ENCODE measurements at places on chromosomes 7 and 10. TPM values are rescaled to one million over a fixed set of nuclear protein-coding genes. Genes with fewer than 3 reads are reported as not detected.

GRCh38 chr7:17598846-17599245 lies 300.4 kb downstream of the AHR start:
- H3K27me3 ChIP-seq = no peaks in the 10 kb centered on the region
- no peak for DNase-seq

GRCh38 chr7:47738563-47739166 lies 156.8 kb upstream of the TNS3 start:
- no peaks in the 10 kb centered on the region for H3K36me3 ChIP-seq
- H3K27me3 ChIP-seq = no peaks in the 10 kb centered on the region
- H3K4me3 ChIP-seq = no peak overlapping the region
- H3K4me1 ChIP-seq = no peaks in the 10 kb centered on the region

- H3K27me3 ChIP-seq = no peaks in the 10 kb centered on the region
- H3K4me1 ChIP-seq = no peaks in the 10 kb centered on the region
- DNase-seq = no peak
- H3K36me3 ChIP-seq = no peaks in the 10 kb centered on the region
- H3K27ac ChIP-seq = no peak overlapping the region
Observed at GRCh38 chr10:22977751-22978150, 49.9 kb downstream of the ARMC3 start.

- peak overlapping the region; percentile 73 for H3K27ac ChIP-seq
- H3K4me3 ChIP-seq = no peak overlapping the region
- peaks cover 58% of the 10 kb centered on the region for H3K4me1 ChIP-seq
- peak; percentile 72 for DNase-seq
- no peaks in the 10 kb centered on the region for H3K27me3 ChIP-seq
- H3K36me3 ChIP-seq = no peaks in the 10 kb centered on the region
Observed at GRCh38 chr10:119370972-119371703, 163.8 kb downstream of the GRK5 start.

DNA sequence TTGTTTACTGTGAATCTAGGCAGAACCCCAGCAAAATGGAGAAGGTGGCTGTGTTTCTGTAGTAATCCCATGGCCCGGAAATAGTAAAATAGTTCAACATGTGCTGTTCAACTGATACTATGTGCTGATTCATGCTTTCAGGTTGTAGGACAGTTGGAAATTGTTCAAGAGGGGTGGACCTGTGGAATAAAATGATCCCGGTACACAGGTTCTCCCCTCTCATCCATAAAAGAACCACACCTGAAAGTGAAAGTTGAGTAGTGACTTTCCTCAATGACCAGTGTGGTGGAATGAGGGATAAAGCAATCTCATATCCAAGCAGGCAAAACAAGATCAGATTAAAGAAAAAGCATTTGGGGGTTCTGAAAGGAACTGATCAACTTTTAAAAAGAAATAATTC lies 177.1 kb downstream of the POU6F2 start:
- no peaks in the 10 kb centered on the region for H3K36me3 ChIP-seq
- H3K27ac ChIP-seq = no peak overlapping the region
- no peak overlapping the region for H3K4me3 ChIP-seq
- no peaks in the 10 kb centered on the region for H3K4me1 ChIP-seq

DNA sequence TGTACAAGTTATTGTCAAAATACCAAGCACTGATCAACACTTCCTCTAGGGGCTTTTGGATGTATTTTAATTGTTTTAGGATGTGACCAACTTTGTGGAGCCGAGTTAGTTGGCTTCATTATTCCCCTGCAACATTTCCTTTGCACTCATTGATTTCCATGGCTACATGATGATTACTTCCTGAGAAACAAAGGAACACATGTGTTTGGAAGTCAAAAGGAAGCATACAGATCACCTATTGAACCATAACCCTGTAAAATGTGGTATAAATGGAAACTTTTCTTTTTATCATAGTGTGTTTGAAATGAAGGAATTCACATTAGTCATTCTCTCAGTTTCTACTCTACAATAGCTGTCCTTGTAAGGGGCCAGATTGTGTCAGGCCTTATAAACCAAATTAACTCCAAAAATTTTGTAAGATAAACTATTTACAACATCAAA lies 32.2 kb upstream of the EXOC6 start:
- no peaks in the 10 kb centered on the region for H3K4me1 ChIP-seq
- no peaks in the 10 kb centered on the region for H3K36me3 ChIP-seq
- H3K27ac ChIP-seq = no peak overlapping the region

DNA sequence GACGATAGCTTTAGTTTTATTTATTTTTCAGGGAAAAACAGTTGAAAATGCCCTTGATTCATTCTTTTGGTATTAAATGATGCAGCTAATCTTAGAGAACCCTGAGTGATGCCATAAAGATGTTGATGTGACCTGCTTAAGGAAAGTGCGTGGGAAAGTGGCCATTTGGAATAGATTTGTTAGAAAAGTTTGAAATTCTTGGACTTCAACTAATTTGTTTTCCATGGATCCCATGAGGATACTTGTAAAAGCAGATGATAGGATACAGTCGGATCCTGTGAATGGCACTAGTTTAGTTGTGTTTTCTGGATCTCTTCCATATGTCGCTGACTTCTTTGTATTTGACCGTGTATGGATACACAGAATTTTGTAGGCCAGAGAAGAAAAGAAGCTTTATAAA lies 69.0 kb downstream of the SEPTIN7 start:
- H3K4me1 ChIP-seq = no peaks in the 10 kb centered on the region
- no peak overlapping the region for H3K4me3 ChIP-seq
- H3K27ac ChIP-seq = peak overlapping the region; percentile 42
- H3K27me3 ChIP-seq = no peaks in the 10 kb centered on the region
- DNase-seq = no peak

GRCh38 chr7:25455683-25456251 lies 227.5 kb upstream of the NPVF start:
- H3K27me3 ChIP-seq = no peaks in the 10 kb centered on the region
- no peaks in the 10 kb centered on the region for H3K36me3 ChIP-seq
- peaks cover 8% of the 10 kb centered on the region for H3K4me1 ChIP-seq
- DNase-seq = no peak

DNA sequence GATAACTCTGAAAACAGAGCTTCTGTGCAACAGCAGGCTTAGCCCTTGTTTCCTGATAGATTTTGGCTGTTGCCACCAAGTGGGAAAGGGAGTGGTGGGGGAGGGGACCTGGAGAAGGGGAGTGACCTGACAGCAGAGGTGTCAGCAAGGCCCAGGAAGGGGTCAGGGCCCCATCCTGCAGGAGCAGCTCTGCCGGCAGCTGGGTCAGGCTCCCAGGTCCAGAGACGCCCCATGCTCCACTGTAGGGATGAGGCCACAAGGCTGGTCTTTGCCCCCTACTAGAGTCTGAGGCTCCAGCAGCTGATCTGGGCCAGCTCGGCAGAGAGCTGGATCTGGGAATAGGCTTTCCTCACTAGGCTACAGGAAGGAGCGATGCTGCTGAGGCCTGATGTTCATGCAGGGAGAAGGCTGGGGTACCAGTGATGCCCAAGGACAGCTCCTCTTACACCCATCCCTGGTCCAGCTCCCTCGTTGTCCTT lies 44.0 kb upstream of the ZMIZ1 start:
- no peaks in the 10 kb centered on the region for H3K4me1 ChIP-seq
- H3K36me3 ChIP-seq = no peaks in the 10 kb centered on the region
- no peaks in the 10 kb centered on the region for H3K27me3 ChIP-seq
- no peak overlapping the region for H3K4me3 ChIP-seq
- no peak overlapping the region for H3K27ac ChIP-seq
- no peak for DNase-seq

- H3K27ac ChIP-seq = no peak overlapping the region
- H3K27me3 ChIP-seq = no peaks in the 10 kb centered on the region
- H3K36me3 ChIP-seq = no peaks in the 10 kb centered on the region
- no peak for DNase-seq
Observed at GRCh38 chr7:42878303-42878702, 33.6 kb downstream of the C7orf25 start.

- no peak for DNase-seq
- no peaks in the 10 kb centered on the region for H3K4me1 ChIP-seq
- H3K36me3 ChIP-seq = no peaks in the 10 kb centered on the region
- H3K4me3 ChIP-seq = no peak overlapping the region
- H3K27me3 ChIP-seq = no peaks in the 10 kb centered on the region
Observed at GRCh38 chr7:10767771-10768170, 205.9 kb upstream of the PHF14 start.

DNA sequence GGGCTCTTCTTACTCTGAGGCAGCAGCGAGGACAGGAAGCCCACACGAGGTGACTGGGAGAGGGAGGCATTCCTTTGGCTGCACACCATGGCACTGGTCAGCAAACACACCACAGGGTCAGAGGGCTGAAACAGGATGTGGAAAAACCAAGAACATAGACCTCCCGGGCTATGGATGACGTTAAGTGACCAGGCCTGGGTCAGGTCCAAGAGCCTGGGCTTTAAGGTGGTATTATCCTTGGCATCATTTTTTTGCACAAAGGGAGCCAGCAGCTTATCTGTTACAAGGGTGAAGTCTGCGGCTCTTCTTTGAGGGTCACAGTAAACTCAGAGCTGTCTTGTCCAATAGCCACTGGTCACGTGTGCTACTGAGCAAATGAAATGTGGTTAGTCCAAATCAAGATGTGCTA lies 7.0 kb downstream of the WDR91 start:
- DNase-seq = no peak
- no peak overlapping the region for H3K4me3 ChIP-seq
- peaks cover 86% of the 10 kb centered on the region for H3K36me3 ChIP-seq
- no peaks in the 10 kb centered on the region for H3K27me3 ChIP-seq
- peaks cover 22% of the 10 kb centered on the region for H3K4me1 ChIP-seq
- H3K27ac ChIP-seq = no peak overlapping the region

GRCh38 chr10:16195178-16195769 lies 241.5 kb upstream of the PTER start:
- DNase-seq = no peak
- no peak overlapping the region for H3K4me3 ChIP-seq
- H3K27me3 ChIP-seq = no peaks in the 10 kb centered on the region

DNA sequence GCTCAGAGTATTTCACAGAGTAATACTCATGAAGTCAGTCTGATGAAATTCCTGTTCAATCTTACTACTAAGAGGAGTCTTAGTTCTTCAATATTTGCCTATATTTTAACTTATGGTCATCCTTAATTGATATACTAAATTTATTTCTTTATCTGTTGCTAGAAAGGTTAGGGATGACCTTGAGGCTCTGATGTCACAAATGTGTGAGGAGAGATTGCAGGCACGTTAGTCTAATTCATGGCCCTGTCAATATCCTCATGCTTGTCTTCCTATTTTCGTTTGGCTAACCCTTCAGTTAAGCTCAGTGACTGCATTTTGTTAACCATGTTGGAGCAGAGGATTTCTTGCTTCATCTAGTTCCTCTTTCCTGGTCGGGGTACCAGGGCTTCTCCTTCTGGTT lies 704.7 kb upstream of the COBL start:
- no peak for DNase-seq
- H3K27me3 ChIP-seq = no peaks in the 10 kb centered on the region

GRCh38 chr10:71472912-71473311 lies 76.2 kb downstream of the CDH23 start:
- H3K27ac ChIP-seq = no peak overlapping the region
- H3K4me3 ChIP-seq = no peak overlapping the region
- peaks cover 16% of the 10 kb centered on the region for H3K4me1 ChIP-seq
- no peaks in the 10 kb centered on the region for H3K27me3 ChIP-seq
- no peak for DNase-seq

DNA sequence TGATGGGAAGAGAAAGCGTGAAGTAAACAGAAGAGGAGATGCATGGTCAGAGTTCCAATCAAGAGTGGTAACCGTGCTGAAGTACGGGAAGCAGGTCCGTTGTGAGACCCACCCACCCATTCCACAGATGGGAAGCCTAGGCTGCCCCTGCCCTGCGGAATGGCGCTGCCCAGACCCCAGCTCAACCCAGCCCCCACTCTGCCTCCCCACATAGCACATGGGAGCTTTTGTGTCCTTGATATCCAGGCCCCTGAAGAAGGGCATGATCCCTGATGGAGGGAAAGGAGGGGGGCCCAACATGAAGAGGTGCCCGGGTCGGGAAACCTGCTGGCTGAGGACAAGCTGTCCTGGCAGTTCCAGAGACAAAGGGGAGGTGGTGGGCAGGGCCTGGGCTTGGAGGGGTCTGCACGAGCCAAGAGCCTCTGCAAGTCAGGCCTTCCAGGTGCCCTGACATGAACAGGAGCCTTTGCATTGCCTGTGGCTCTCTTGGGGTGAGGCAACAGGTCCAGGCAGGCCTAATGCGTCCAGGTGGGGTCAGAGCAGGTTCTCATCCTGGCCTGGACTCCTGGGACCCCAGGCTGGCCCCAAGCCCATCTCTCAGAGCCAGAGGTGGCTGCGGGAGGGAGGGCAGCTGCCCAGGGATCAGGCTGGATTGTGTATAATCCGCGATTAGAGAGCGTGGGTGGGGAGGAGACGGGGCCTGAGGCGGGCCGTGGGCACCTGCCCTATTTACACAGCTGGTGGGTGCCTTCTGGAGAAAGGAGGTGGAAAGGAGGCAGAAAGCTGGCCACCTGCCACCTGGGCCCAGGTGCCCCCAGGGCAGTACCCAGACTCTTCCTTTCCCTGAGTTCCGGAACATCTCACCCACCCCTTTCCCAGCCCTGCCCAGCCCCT lies 23.5 kb downstream of the YKT6 start:
- no peaks in the 10 kb centered on the region for H3K27me3 ChIP-seq
- H3K27ac ChIP-seq = no peak overlapping the region
- DNase-seq = no peak
- no peaks in the 10 kb centered on the region for H3K36me3 ChIP-seq

DNA sequence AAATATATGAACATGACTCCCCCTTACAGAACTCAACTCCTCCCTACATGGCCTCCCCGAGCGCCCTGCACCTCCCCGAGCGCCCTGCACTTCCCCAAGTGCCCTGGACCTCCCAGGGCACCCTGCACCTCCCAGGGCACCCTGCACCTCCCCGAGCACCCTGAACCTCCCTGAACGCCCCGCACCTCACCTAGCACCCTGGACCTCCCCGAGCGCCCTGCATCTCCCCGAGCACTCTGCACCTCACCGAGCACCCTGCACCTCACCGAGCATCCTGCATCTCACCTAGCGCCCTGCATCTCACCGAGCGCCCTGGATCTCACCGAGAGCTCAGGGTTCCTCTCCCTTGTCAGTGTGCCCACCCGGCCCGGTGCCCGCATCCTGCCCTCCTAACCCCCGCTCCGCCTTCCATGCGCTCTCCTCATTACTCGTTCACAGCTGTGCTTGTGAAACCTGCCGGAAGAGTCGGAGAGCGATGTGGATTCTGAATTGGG lies 134.3 kb downstream of the ACTR3B start:
- H3K4me1 ChIP-seq = no peaks in the 10 kb centered on the region
- no peaks in the 10 kb centered on the region for H3K27me3 ChIP-seq
- no peak overlapping the region for H3K4me3 ChIP-seq
- no peak for DNase-seq
- H3K36me3 ChIP-seq = no peaks in the 10 kb centered on the region

DNA sequence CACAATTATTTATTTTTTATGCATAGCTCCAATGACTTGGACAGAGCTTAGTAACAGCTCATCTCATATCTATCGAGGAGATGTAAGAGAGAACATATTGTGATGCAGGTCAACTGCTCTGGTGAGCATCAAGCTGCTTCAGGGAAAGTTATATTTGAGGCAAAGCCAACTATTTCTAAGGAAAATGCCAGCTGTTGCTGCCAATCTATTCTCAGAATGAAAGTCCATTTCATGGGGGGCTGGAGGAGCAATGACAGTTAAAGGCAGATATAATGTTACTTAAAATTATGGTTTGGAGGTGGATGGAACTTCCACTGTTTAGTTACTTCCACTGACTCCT lies 424.8 kb downstream of the KIF20B start:
- H3K4me3 ChIP-seq = no peak overlapping the region
- no peaks in the 10 kb centered on the region for H3K27me3 ChIP-seq
- DNase-seq = no peak

OR2A7 gene
- 1.1 TPM for total RNA-seq

SLC29A4 gene
- 6.3 TPM for total RNA-seq

SPAM1 gene
- not detected for total RNA-seq

ITPRID1 gene
- total RNA-seq = not detected

LRRC61 gene
- total RNA-seq = 7.9 TPM

LBX1 gene
- total RNA-seq = not detected

MMP21 gene
- 0.30 TPM for total RNA-seq

Measured in tibial nerve (tissue), 4 donors.